ENCODE measurements at places on chromosomes 12 and 14.

DNA sequence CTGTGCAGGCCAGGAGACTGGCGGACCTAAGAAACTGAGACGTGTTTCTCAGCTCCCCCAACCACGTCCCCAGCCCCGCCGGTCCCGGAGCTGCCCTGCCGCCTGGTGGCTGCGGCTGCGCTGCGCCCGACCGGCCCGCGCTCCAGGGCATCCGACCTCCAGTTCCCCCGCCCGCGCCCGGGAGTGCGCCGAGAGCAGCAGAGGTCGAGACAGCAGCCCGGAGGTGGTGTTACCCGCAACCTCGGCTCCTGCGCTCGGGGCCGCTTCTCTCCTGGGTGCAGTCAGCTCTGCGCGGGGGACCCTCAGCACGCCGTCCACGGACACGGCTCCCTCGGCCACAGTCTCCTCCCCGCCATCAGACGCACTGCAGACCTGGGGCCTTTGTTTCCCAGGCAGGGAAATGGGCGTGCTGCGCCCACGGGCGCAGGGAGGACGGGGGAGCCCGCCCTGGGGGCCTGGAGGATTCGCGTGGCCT, 21.6 kb upstream of the GPR132 start:
- H3K27me3 ChIP-seq, result no peaks in the 10 kb centered on the region
- H3K36me3 ChIP-seq, result no peaks in the 10 kb centered on the region
- H3K27ac ChIP-seq, result no peak overlapping the region
- DNase-seq, result peak; percentile 91
- H3K4me1 ChIP-seq, result peaks cover 37% of the 10 kb centered on the region

GRCh38 chr14:53472306-53472705, 319.2 kb upstream of the DDHD1 start:
- no peaks in the 10 kb centered on the region for H3K4me1 ChIP-seq
- no peak overlapping the region for H3K27ac ChIP-seq
- H3K27me3 ChIP-seq, result peaks cover 12% of the 10 kb centered on the region
- no peak overlapping the region for H3K4me3 ChIP-seq
- no peaks in the 10 kb centered on the region for H3K36me3 ChIP-seq

DNA sequence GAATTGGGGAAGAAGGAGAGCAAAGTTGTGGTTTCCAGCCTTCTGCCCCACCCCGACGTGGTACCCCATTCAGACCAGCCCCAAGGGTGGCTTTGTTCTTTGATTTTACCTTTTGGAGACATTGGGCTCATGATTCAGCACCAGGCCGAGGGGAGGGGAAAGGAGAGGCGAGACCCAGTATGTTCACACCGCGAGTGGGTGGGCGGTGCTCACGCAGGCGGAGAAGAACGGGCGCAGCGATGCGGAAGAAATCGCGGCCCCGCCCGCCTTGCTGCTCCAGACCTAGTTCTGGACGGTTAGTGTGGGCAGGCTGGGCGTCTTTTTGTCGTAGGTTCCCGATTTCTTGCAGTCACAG, 963 bp downstream of the ATL1 start:
- peak; percentile 89 for DNase-seq
- H3K36me3 ChIP-seq, result no peaks in the 10 kb centered on the region
- H3K4me1 ChIP-seq, result peaks cover 21% of the 10 kb centered on the region
- peak overlapping the region; percentile 86 for H3K27ac ChIP-seq
- peaks cover 11% of the 10 kb centered on the region for H3K27me3 ChIP-seq

DNA sequence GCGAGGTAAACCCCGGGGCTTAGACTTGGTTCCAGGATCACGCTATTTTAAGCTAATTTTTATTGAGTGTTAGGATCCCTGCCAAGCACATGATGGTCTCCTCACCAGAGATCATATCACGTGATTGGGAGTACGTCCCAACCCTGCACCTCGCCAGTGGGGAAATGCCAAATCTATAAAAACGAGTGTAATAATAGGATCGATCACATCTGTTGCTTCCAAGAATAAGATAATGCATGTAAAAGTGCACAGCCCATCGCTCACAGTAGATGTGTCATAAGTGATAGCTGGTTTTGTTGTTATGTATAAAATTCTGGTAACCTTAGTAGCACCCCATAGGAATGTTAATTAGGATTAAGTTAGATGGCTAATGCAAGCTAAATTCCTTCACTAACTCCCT, 581.0 kb upstream of the TMEM132C start:
- no peak overlapping the region for H3K4me3 ChIP-seq
- DNase-seq, result no peak
- no peak overlapping the region for H3K27ac ChIP-seq

GRCh38 chr14:99321955-99322730, 50.1 kb upstream of the BCL11B start:
- H3K27me3 ChIP-seq, result no peaks in the 10 kb centered on the region
- no peak overlapping the region for H3K27ac ChIP-seq
- DNase-seq, result peak; percentile 71
- no peaks in the 10 kb centered on the region for H3K36me3 ChIP-seq
- H3K4me1 ChIP-seq, result no peaks in the 10 kb centered on the region

DNA sequence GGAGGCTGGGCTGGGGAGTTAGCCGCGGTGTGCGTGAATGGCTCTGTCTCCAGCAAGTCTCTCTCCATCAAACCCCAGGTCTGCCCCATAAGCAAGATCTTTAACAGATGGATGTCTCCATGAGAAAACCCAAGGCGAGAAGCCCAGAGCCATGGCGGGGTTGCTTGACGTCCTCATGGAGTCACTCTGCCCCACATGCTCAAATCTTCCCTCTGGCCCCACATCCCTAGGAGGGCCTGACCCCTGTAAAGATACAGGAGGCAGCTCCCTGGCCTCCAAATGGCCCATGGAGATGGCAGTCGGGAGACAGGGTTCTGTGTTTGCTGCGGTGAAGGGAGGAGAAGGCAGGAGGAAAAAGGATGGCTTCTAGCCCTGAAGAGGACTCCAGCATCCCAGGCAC, 49.3 kb downstream of the C14orf132 start:
- peaks cover 57% of the 10 kb centered on the region for H3K4me1 ChIP-seq
- H3K4me3 ChIP-seq, result no peak overlapping the region
- H3K36me3 ChIP-seq, result peaks cover 28% of the 10 kb centered on the region
- H3K27me3 ChIP-seq, result no peaks in the 10 kb centered on the region

DNA sequence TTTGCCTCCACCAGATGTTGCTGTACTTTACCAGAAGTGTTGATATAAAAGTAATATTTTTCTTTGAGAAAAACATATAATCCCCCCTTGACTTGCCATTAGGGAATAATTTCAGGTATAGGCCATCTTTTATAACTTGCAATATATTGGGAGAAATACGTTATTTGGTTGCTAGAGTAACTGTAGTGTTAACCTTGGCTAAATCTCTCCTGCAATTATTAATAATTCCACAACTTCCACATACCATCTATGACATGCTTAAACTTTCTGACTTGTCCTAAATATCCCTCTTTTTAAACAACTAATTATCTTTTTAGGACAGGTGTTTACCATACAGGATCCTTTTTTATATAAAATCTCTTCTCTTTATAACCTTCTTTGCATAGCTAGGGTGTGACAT, 1048.2 kb downstream of the SLC16A7 start:
- no peak for DNase-seq
- H3K36me3 ChIP-seq, result no peaks in the 10 kb centered on the region
- H3K4me3 ChIP-seq, result no peak overlapping the region
- H3K27ac ChIP-seq, result no peak overlapping the region

GRCh38 chr12:68673788-68674187, 13.0 kb upstream of the NUP107 start:
- H3K4me3 ChIP-seq, result no peak overlapping the region
- no peak for DNase-seq
- no peak overlapping the region for H3K27ac ChIP-seq
- peaks cover 10% of the 10 kb centered on the region for H3K4me1 ChIP-seq
- H3K36me3 ChIP-seq, result no peaks in the 10 kb centered on the region

GRCh38 chr14:50524060-50524459, 8.3 kb downstream of the MAP4K5 start:
- H3K27me3 ChIP-seq, result no peaks in the 10 kb centered on the region
- H3K36me3 ChIP-seq, result peaks cover 16% of the 10 kb centered on the region
- H3K4me3 ChIP-seq, result no peak overlapping the region
- H3K27ac ChIP-seq, result peak overlapping the region; percentile 65

GRCh38 chr14:70972107-70972976, 65.1 kb downstream of the PCNX1 start:
- peaks cover 13% of the 10 kb centered on the region for H3K36me3 ChIP-seq
- H3K4me3 ChIP-seq, result no peak overlapping the region
- H3K27ac ChIP-seq, result no peak overlapping the region
- DNase-seq, result peak; percentile 89

DNA sequence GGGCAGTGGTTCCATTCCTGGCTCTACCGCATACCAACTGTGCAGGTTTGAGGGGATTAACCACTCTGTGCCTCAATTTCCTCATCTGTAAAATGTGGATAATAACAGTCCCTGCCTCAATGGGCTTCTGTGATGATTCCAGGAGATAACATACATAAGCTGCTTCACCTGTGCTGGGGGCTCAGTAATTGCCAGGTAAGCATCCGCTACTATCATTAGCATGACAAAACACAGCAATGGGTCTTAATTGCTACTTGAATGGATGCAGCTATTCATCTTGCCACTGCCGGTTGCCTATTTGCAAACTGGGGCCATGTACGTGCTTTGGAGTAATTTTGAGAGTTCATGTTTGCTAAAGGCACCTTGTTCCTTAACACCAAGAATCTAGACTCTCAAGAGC, 132.6 kb downstream of the TMEM132D start:
- DNase-seq, result no peak
- H3K4me1 ChIP-seq, result peaks cover 23% of the 10 kb centered on the region
- H3K27me3 ChIP-seq, result no peaks in the 10 kb centered on the region
- H3K27ac ChIP-seq, result no peak overlapping the region
- H3K36me3 ChIP-seq, result peaks cover 6% of the 10 kb centered on the region

GRCh38 chr12:101207086-101207780, 2.8 kb downstream of the SLC5A8 start:
- H3K27me3 ChIP-seq, result peaks cover 3% of the 10 kb centered on the region
- no peak overlapping the region for H3K4me3 ChIP-seq
- H3K4me1 ChIP-seq, result no peaks in the 10 kb centered on the region
- DNase-seq, result no peak

DNA sequence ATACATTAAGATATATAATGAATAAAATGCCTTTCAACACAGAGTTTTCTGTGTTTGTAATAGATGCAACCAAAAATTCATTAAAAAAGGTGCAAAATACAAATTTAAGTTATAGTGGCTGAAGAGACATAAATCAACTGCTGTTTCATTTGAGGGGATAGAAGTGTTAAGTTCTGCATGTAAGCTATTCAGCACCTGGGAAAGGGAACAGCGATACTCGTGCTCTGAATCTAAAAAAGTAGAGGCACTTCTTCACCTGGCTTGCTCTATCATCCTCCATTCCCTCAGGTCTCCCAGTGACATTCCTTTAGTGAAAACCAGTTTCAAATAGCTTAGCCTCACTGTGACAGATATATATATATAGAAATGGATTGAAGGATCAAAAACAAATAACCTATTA, 222.6 kb downstream of the ACSS3 start:
- no peak for DNase-seq
- no peak overlapping the region for H3K27ac ChIP-seq
- no peak overlapping the region for H3K4me3 ChIP-seq

DNA sequence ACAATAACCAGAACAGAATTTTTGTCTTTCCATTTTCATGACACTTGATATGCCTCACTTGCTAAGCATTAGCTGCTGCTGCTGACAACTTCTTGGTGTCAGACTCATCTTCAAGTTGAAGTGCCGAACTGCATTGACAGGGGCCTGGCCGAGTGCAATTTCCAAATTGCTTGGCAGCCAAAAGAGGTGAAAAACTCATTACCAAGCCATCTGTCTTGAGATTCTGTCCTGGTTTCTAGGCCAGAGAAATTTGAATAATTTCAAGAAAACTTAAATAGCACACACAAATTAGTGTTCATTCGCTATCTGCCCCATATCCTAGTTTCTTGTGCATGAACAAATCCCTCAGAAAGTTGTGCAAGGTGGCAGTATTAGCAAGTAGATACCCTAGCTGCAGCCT, 165.3 kb upstream of the RASSF8 start:
- peaks cover 3% of the 10 kb centered on the region for H3K36me3 ChIP-seq
- H3K4me3 ChIP-seq, result no peak overlapping the region
- H3K27ac ChIP-seq, result no peak overlapping the region
- peaks cover 31% of the 10 kb centered on the region for H3K4me1 ChIP-seq
- no peak for DNase-seq

DNA sequence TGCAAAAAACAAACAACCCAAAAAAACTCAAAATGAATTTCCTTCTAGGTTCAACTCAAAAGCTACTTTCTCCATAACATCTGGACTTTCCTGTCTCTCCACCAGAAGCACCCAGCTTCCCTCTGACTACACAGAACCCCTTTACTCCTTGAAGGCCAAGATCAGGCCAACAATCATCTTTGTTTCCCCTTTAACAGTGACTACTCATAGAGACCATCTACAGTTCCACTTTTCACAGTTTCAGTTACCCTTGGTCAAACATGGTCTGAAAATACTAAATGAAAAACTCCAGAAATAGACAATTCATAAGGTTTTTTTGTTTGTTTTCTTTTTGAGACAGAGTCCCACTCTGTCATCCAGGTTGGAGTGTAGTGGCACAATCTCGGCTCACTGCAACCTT, 11.8 kb downstream of the GCH1 start:
- peaks cover 8% of the 10 kb centered on the region for H3K27me3 ChIP-seq
- no peaks in the 10 kb centered on the region for H3K36me3 ChIP-seq
- no peak overlapping the region for H3K4me3 ChIP-seq
- H3K4me1 ChIP-seq, result no peaks in the 10 kb centered on the region
- no peak for DNase-seq

- DNase-seq, result peak; percentile 32
- H3K4me3 ChIP-seq, result no peak overlapping the region
- H3K4me1 ChIP-seq, result no peaks in the 10 kb centered on the region
These were observed 111.5 kb upstream of the WSCD2 start for GRCh38 chr12:108017472-108018057.

DNA sequence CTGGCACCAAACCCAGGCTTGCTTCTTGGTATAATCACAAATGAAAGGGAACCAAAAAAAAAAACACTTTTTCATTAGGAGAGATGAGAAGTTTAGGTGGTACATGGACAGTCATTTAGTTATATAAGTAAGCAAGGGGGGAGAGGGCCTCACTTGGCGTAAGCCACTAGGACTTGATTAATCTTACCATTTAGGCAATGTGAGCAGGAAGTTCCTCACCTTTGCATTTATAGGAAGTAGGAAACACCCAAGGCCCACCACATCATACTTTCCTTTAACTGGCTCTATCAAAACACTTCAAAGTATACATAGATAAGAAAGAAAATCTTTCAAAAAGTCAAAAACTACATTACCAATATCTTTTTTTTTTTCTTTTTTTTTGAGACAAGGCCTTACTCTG, 6.7 kb upstream of the RPS6KA5 start:
- H3K27ac ChIP-seq, result no peak overlapping the region
- H3K4me3 ChIP-seq, result no peak overlapping the region
- H3K27me3 ChIP-seq, result peaks cover 8% of the 10 kb centered on the region
- DNase-seq, result no peak

DNA sequence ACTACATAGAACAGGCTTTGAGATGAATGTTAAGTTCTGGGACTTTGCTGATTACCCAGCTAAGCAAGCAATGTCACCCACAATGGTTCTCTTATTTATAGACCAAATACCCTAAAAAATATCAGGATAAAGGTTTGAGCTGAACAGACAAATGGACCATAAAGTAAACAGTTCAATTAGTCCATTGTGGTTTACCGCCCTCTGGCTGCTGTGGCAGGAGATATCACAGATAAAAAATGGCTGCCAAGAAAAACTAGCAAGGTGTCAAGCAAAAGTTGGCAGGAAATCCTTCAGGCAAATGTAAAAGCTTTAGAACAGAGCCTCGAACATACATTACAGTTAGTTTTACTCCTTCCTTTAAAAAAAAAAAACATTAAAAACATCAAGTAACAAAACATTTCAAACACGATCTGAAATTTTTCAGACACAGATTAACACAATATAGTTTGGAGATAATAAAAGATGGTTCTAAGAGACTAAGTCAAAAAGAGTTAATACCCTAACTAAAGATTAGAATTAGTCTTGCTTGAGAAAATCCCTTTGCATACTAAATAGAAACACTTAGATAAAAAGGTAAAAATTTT, 41.3 kb downstream of the MED13L start:
- H3K27me3 ChIP-seq, result no peaks in the 10 kb centered on the region
- peaks cover 55% of the 10 kb centered on the region for H3K4me1 ChIP-seq
- no peak for DNase-seq
- H3K36me3 ChIP-seq, result peaks cover 11% of the 10 kb centered on the region
